ENCODE measurements at places on chromosomes 5 and 9.

DNA sequence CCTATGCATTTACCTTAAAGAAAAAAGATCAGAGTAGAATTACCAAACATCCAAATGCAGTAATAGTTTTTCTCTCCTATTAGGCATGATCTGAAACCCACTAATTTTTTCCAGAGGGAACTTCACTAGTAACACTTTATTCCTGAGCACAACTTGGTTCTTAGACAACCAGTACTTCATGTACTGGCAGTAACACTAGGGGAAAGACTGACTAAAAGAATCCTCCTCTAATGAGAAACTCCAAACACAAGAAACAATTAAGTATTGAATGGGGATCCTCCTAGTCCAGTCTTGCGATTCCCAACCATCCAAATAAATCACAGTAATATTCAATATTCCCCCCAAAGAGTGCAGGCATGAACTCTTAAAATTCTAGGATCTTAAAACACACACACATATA is 48.9 kb downstream of the ZNF608 start:
- no peak for DNase-seq

GRCh38 chr9:28730111-28730510 is 1156.8 kb upstream of the C9orf72 start:
- no peak for DNase-seq

- DNase-seq, result no peak
Measured at GRCh38 chr5:180799902-180800801, 2.5 kb downstream of the MGAT1 start.

DNA sequence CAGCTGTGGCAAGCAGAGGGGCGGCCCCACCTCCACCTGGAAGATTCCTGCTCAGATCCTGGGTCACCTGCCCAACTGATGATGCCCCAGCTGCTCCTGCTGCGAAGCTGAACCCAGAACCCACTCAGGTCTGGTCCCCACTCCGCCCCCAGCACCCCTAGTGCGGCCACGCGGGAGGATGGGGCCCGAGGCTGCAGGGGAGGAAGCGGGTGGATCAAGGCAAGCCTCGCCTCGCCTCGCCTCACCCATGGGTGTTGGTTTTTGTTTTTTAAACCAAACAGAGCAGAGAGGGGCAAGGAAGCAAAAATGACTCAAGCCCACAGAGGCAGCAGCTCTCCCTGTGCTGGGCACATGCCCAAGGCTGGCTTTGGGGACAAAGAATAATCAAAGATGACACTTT is 23.2 kb downstream of the ABO start:
- DNase-seq, result no peak

- DNase-seq, result peak; percentile 31
Measured at GRCh38 chr5:52560366-52560765, 227.3 kb upstream of the ITGA1 start.

DNA sequence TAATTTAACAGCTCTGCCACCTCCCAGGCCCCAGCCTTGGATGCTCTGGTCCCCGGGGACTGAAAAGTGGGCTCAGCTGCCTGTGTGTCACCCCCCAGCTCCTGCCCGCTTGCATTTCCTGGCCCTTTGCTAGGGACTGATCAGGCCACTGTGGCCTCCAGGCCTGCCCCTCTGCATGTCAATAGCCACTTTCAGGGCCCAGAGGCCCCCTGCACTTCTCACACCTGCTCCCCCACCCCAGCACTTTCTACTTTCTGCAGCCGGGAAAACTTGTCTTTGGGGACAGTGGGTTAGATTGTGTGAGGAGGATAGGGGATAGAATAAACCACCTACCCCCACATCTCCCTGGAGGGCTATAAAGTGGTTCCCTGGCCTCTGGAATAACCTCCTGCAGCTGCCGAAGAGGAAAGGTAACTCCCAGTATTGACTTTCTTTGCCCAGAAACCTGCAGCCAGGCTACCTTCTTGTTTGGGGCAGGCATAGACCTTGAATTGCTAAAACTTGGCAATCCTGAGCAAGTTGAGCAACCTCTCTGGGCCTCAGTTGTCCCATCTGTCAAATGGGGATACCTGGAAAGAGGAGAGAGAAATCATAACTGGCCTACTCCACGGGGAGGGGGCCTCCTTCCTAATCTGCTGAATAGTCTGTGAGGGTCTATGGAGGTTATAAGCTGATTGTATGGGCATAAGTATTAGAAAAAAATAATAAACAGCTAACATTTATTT is 7.8 kb downstream of the AIF1L start:
- DNase-seq, result no peak

- no peak for DNase-seq
Measured at GRCh38 chr9:132878695-132879456, at the start of gene SPACA9. SPACA9 (plus strand) TSS chr9:132878898; CDS start chr9:132883948, 5,050 bp downstream.

- DNase-seq, result no peak
Measured at GRCh38 chr9:98142182-98142907, 23.3 kb upstream of the TRIM14 start.

GRCh38 chr9:130208600-130209347 is 36.6 kb downstream of the NCS1 start:
- DNase-seq, result peak; percentile 33

- peak; percentile 9 for DNase-seq
Measured at GRCh38 chr5:137743031-137743640, 7.2 kb upstream of the KLHL3 start.

DNA sequence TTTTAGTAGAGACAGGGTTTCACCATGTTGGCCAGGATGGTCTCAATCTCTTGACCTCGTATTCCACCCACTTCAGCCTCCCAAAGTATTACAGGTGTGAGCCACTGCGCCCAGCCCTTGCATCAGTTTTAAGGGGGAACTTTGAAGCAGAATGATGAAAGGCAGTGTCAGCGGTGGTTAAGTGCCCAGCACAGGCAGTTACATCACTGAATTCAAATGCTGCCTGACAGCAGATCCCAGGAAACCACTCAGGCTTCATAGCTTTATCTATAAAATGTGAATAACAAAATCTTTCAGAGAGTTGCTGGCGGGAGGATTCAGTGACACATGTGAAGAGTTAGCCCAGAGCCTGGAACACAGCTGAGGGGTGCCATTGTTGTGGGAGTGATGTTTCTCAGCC is 26.5 kb downstream of the FGF1 start:
- DNase-seq, result no peak

DNA sequence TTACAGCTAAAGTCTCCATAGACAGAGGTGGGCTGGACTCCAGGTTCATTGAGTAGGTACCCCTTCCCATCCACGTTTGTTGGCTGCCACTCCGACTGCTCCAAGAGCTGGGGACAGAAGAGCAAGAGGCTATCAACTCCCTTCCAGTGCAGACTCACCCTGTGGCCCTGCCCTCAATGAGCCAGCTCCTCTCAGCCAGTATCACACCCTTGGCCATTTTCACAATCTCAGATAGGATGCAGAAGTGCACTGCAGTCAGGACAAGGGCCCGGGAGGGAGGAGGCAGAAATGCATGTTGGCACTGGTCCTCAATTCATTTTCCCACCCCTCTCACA is 6.2 kb downstream of the IRF1 start:
- DNase-seq, result no peak

DNA sequence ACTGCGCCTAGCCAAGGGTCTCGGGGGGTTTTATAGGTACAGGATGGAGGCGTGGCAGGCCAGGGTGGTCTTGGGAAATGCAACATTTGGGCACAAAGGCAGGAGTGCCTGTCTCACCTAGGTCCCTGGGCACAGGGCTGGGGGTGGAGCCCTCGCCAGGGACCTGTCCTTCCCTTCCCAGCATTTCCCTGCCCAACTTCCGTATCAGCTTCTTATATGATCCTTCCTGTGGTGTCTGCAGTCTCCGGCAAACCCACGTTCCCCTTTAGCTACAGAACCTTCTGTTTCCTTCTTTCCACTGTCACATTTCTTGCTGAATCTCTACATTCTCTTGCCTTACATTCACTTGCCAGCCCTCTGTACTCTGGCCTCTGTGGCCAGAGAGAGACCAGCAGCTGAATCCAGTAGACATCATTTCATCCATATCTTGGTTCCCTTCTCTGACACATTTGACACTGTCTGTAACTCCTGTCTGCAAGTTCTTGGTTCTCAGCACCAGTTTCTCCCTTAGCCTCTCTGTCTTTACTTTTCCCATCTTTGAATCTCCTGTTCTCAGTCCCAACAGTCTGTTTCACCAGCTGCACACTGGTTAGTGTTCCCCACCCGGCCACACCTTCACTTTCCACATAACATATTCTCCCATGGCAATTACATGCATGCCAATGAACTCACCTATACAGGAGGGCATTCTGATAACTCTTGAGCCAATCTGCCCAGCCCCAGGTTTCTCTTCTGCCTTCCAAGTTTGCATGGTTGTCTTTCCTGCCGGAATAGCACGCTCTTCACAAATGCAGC is 134.7 kb upstream of the ZNF608 start:
- no peak for DNase-seq

- no peak for DNase-seq
Measured at GRCh38 chr9:106864373-106865143, 1.6 kb downstream of the ZNF462 start.

GRCh38 chr5:169424279-169424655 is 123.3 kb upstream of the SLIT3 start:
- no peak for DNase-seq

DNA sequence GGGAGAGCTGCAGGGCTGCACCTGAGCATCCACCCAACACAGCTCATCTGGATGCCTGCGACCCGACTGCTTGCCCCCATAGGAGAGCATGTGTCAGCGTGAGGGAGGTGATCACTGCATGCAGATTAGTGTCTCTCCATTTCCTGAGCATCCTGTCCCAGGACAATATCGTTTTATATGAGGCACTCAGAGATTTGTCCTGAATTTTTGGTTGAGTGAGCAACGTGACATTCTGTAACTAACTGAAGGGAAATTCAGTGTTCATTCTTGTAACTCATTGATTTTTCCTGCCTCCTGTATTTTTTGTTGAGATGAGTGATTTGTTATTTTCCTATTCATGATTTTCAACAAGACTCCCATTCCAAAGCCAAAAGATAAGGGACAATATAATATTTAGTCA is 20.7 kb upstream of the ANKRD34B start:
- no peak for DNase-seq

- DNase-seq, result no peak
Measured at GRCh38 chr9:93252781-93253530, 69.0 kb downstream of the WNK2 start.

- no peak for DNase-seq
Measured at GRCh38 chr5:5481206-5481605, 58.7 kb downstream of the ICE1 start.

DNA sequence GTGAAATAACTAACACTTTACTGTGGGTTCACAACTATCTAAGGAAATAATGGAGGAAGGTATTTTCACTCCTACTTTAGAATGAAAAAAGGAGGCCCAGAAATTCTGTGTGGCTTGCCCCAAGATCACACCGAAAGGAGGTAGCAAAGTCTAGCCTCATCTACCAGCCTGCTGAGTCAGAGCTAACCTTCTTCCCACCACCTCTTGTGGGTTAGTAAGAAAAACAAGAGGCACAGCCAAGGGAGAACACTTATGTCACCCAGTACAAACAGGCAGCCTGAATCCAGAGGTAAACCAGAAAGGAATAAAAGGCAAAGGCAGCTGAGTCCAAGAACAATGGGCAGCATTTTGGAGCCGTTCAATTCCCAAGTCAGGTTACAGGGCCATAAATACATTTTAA is 91.9 kb upstream of the RASEF start:
- DNase-seq, result no peak

DNA sequence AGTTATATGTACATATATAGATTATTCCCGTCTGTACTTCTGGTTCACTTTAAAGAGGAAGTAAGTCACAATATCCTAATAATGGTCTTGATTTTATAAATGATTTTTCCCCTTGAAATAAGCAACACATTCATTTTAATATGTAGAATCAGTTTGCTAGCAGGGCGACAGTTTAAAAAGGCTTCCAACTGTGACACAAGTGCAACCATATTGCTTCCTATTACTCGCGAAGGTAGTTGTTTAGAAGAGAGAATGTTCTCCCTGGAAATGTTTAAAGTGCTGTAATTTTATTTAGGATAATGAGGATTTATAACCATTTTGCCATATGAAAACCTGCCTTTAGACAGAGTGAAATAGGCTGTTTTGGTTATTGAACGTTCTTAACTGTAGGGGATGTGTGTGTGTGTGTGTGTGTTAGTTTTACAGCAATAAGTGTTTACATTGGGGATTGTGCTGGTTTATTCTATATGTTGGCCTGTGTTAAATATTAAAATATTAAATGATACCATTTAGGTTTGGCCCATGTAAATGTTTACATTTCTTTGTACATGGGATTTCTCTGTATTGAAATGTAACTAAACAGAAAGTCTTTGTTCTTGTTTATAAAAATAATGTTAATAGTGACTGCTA is 138.3 kb downstream of the PBX3 start:
- DNase-seq, result no peak

DNA sequence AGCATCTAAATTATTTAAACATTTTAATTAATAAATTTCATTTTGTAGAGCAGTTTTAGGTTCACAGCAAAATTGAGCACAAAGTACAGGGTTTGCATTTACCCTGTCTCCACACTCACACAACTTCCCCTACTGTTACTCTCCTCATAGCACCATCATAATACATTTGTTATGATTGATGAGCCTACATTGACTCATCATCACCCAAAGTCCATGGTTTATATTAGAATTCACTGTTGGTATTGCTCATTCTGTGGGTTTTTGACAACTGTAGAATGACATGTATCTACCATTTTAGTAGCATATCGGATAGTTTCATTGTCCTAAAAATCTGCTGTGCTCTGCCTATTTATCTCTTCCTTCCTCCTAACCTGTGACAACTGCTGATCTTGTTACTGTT is 411.1 kb upstream of the MPDZ start:
- DNase-seq, result no peak

GRCh38 chr5:56412601-56413379 is 179.7 kb upstream of the ANKRD55 start:
- no peak for DNase-seq

DNA sequence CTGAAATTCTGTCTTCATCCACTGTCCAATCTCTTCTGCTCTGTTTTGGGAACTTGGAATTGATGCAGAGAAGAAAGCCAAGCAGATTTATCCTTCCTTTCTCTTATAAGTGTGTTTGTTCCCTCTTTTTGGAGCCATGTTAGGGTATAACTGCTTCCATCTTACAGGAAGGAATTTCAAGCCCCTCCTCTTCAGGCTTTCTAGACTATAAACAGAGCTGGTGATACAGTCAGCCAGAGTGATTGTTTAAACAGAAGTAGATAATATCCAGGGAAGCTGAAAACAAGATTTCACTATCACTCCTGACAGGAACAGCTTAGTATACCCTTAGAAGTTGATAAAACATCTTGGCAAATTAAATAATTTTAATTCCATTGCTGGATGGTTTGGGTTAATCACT is 102.1 kb upstream of the DMRT1 start:
- no peak for DNase-seq

GRCh38 chr5:160442824-160443431 is 21.3 kb downstream of the PTTG1 start:
- DNase-seq, result no peak

- no peak for DNase-seq
Measured at GRCh38 chr9:126208216-126208758, 118.3 kb upstream of the MVB12B start.

DNA sequence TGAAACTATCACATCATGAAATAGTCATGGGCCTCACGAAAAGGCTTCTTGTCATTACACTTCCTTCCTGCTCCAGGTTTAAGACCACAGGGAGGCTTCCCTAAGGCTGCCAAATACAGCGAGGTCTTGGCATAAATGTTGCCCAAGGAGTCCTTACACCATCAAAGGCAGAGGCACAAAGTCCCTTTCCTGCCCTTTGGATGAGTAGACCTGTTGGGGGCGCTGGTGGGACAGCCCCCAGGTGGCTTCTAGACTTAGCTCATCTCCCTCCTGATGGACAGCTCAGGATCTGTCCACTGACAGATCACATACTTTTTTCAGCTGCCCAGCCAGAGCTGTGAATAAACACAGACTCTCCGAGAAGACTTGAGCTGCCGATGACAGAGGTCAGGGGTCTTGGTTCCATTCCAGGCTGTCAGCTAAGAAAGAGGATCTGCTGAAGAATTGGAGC is 15.5 kb upstream of the MEGF9 start:
- no peak for DNase-seq

GRCh38 chr5:79699763-79700400 is 10.2 kb downstream of the CMYA5 start:
- no peak for DNase-seq

Measured in NCI-H1417 treated with DMSO at 0.1 percent for 48 hours (cell line).